ENCODE measurements at places on chromosomes 11 and 22. TPM values are rescaled to one million over a fixed set of nuclear protein-coding genes. Genes with fewer than 3 reads are reported as not detected.

NPTXR gene
- 0.61 TPM for polyA plus RNA-seq

GRCh38 chr11:86192519-86193257 is 51.9 kb upstream of the EED start:
- peak overlapping the region; percentile 9 for H3K27ac ChIP-seq
- peaks cover 11% of the 10 kb centered on the region for H3K4me1 ChIP-seq
- peak overlapping the region; percentile 39 for H3K4me3 ChIP-seq
- no peaks in the 10 kb centered on the region for H3K36me3 ChIP-seq
- H3K27me3 ChIP-seq, result no peaks in the 10 kb centered on the region
- DNase-seq, result no peak

GLYAT gene
- polyA plus RNA-seq, result not detected

DNA sequence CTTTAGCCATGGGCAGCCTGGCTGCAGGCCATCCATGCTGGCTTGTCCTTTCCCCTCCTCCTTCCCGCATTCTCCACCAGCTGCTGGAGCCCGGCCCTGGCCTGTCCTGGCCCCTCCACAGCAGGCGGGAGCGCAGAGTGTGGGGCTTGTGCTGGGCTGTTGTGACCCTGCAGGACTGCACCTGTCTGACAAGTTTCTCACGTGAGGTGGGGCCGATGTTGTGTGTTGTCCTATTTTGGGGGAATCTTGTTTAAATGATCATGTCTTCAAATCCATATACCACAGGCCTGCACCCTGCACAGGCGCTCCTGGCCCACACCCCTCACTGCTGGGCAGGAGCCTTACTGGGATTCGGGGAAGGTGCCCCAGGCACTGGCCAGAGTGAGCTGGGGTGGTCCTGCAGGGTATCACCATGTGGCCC is 30.4 kb downstream of the TBC1D22A start:
- no peak for DNase-seq
- H3K27me3 ChIP-seq, result no peaks in the 10 kb centered on the region
- H3K36me3 ChIP-seq, result peaks cover 43% of the 10 kb centered on the region
- H3K4me1 ChIP-seq, result peaks cover 51% of the 10 kb centered on the region
- peak overlapping the region; percentile 87 for H3K27ac ChIP-seq
- H3K4me3 ChIP-seq, result no peak overlapping the region

DNA sequence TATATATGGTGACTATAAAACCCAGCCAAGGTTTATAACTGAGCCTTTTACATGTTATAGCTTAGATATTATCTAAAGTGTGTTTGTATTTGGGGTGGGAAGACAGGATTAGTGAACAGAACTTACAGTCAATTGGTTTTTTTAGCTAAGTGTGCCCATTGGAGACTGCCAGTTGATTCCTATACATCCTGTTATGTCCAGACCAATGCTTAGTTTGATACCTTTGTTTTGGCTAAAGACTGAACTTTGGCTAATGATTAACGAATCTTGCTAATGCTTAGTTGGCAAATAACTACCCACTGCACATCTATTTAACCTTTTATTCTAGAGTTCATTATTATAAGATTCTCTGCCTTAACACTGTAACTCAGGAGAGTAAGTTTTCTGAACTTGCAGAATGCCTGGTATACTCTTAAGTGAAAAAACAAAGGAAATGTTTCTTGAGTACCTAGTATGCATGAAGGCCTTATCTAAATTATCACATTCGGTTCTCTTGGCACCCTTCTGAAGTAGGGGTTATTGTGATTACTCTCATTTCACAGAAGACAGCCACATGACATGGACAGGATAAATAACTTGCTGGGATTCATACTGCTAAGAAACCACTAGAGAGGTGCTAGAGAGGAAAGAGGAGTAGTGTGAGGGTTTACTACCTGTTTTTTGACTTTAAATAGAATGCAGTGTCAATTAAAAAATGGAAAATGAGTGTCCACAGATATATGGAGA is 54.0 kb downstream of the KREMEN1 start:
- no peak for DNase-seq
- H3K4me3 ChIP-seq, result no peak overlapping the region
- no peaks in the 10 kb centered on the region for H3K36me3 ChIP-seq
- H3K27ac ChIP-seq, result no peak overlapping the region
- no peaks in the 10 kb centered on the region for H3K27me3 ChIP-seq

BSX gene
- not detected for polyA plus RNA-seq

- H3K27ac ChIP-seq, result no peak overlapping the region
- H3K36me3 ChIP-seq, result no peaks in the 10 kb centered on the region
- no peaks in the 10 kb centered on the region for H3K4me1 ChIP-seq
- H3K4me3 ChIP-seq, result no peak overlapping the region
- no peak for DNase-seq
Observed at GRCh38 chr11:62295504-62295903, 3.4 kb downstream of the SCGB1D4 start.

DNA sequence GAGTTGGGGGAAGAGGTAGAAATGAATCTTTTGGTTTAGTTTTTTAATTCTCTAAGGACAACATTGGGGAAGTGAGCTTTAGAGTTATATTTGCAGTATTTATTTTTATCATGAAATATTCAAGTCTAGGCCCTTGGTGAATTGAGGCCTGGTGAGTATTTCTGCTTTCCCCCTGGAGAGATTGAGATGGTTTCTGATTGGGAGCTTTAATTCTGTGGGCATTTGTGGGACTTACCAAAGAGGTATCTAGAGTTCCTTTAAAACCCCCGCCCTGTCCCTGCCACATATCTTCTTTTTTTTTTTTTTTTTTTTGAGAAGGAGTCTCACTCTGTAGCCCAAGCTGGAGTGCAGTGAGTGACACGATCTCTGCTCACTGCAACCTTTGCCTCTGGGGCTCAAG is 9.6 kb downstream of the ACO2 start:
- no peaks in the 10 kb centered on the region for H3K27me3 ChIP-seq
- no peaks in the 10 kb centered on the region for H3K36me3 ChIP-seq
- DNase-seq, result no peak
- no peak overlapping the region for H3K27ac ChIP-seq

GRCh38 chr11:2673871-2674471 is 25.8 kb downstream of the KCNQ1OT1 start:
- H3K27me3 ChIP-seq, result no peaks in the 10 kb centered on the region
- H3K4me3 ChIP-seq, result no peak overlapping the region
- no peak overlapping the region for H3K27ac ChIP-seq
- DNase-seq, result no peak
- no peaks in the 10 kb centered on the region for H3K36me3 ChIP-seq

GRCh38 chr11:4066910-4067309 is 27.7 kb upstream of the RRM1 start:
- no peak for DNase-seq
- H3K4me1 ChIP-seq, result peaks cover 68% of the 10 kb centered on the region
- peaks cover 5% of the 10 kb centered on the region for H3K36me3 ChIP-seq
- H3K27me3 ChIP-seq, result no peaks in the 10 kb centered on the region

DNA sequence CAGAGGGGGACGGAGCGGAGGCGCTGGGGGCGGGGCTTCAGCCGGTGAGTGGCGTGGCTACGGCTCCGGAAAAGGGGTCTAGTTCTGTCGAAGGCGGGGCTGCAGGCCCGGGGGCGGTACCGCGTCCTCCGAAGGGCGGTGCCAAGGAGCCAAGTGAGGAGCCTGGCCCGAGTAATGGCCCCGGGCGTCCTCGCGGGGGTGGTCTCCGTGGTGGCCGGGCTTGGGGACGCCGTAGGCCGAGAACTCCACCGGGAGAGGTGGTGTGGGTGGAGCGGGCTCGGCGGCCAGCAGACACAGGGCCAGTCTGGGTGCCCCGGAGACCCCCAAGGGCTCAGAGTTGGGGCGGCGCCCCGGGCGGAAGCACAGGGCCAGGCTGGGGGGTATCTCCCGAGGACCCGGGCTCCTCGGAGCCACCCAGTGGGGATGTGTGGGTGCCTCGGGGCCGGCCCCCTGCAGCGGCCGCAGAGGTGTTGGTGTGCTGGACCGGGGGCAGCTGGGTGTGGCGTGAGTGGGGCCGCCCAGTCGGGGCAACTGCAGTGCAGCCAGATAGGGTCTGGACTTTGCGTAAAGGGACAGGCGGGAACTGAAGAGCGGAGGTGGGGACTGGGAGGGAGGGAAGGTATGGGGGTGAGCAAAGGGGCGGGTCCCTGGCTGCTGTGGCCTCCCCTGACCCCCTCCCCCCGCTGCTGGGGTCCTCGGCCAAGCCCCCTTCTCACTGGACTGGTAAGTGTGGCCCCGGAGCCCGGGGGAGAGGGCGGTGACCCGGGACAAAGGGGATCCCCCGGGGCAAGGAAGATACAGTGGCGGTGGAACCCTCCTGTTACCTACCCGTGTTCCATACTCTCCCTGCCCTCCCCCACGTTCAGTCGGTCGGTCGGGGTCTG is 838 bp downstream of the FKBP2 start:
- H3K4me1 ChIP-seq, result peaks cover 39% of the 10 kb centered on the region
- DNase-seq, result no peak
- peaks cover 7% of the 10 kb centered on the region for H3K36me3 ChIP-seq
- H3K4me3 ChIP-seq, result peak overlapping the region; percentile 67
- no peaks in the 10 kb centered on the region for H3K27me3 ChIP-seq

GRCh38 chr11:93775289-93775688 is 8.8 kb upstream of the MED17 start:
- no peak for DNase-seq
- no peaks in the 10 kb centered on the region for H3K4me1 ChIP-seq
- no peaks in the 10 kb centered on the region for H3K36me3 ChIP-seq

GRCh38 chr11:117489999-117490679 is 162.5 kb downstream of the CEP164 start:
- no peaks in the 10 kb centered on the region for H3K27me3 ChIP-seq
- no peak overlapping the region for H3K4me3 ChIP-seq
- no peak overlapping the region for H3K27ac ChIP-seq
- no peaks in the 10 kb centered on the region for H3K36me3 ChIP-seq
- no peaks in the 10 kb centered on the region for H3K4me1 ChIP-seq
- DNase-seq, result no peak

DNA sequence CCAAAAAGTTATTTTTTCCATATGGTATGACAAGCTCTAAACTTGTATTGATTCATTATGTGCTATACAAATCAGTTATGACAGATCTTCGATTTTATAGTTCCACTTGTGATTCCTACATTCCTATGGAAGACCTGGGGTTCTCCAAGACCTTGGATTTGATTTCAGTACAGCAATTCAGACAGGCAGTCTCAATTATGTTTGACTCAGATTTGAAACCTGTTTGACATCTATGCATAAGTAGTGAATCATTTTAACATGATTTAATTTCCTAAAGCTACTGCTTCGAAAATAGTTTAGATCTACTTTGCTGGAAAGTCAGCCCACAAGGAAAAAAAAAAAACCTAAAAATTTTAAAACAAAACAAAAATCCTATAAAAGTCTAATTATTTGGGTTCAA is 820.4 kb downstream of the LUZP2 start:
- DNase-seq, result no peak
- H3K27ac ChIP-seq, result no peak overlapping the region
- no peak overlapping the region for H3K4me3 ChIP-seq
- H3K27me3 ChIP-seq, result no peaks in the 10 kb centered on the region
- no peaks in the 10 kb centered on the region for H3K36me3 ChIP-seq
- no peaks in the 10 kb centered on the region for H3K4me1 ChIP-seq

GRIK4 gene
- polyA plus RNA-seq, result not detected

GRCh38 chr11:21307874-21308273 is 638.5 kb downstream of the NELL1 start:
- H3K27me3 ChIP-seq, result no peaks in the 10 kb centered on the region
- DNase-seq, result no peak
- H3K27ac ChIP-seq, result no peak overlapping the region
- no peak overlapping the region for H3K4me3 ChIP-seq

DNA sequence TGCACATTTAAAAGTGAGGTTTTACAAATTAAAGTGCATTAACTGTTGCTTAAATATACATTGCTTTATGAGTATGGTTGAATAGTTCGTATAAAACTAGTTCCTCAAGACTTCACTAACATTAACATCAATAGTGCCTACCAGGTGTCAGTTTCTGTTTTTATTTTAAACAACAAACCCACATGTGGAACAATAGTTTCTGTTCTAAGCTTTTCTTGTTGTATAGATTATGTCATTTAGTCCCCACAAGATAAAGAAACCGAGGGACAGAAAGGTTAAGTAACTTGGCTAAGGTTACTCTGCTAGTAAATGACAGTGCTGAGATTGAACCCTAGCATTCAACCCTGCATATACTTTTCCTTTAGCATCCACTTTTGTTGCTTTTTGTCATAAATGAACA is 41.4 kb upstream of the ST14 start:
- H3K36me3 ChIP-seq, result no peaks in the 10 kb centered on the region
- H3K27ac ChIP-seq, result no peak overlapping the region

GRCh38 chr11:66443602-66444001 is 5.0 kb upstream of the MRPL11 start:
- no peak overlapping the region for H3K4me3 ChIP-seq
- no peaks in the 10 kb centered on the region for H3K36me3 ChIP-seq
- no peaks in the 10 kb centered on the region for H3K4me1 ChIP-seq
- H3K27ac ChIP-seq, result no peak overlapping the region
- no peak for DNase-seq
- H3K27me3 ChIP-seq, result no peaks in the 10 kb centered on the region

DNA sequence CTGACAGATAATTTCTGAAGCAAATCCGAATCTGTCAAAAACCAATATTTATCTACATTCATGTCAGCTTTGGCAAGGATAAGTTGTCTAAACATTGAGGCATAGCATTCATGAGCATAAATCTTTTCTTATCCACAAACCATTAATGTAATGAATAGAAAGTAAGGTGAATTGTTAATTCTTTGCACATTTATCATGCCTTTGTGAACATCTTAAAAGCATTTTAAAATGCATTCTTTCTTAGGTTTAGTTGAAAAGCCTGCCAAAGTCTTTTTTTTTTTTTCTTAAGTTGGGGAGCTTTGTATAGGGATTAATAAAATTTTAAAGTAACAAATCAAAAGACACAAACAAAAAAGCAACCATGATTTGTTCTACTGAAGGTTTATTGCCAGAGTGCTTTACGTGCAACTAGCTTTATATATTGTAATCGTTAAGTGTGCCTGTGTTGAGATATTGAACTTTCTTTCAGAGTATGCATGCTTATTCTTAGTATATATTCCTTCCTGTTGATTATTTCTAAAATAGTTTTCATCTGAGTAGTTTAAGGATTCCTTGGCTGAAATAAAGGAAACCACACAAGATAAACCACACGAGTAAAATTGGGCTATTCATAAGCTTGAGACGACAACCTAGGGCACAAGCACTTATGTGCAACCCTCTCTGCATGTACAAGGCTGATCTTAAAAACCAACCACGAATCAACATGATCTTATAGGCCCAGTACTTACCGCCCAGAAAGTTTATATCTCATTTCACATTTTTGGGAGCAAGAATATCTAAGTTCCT is 1110.9 kb upstream of the CNTN5 start:
- H3K27ac ChIP-seq, result no peak overlapping the region
- no peak for DNase-seq
- no peaks in the 10 kb centered on the region for H3K36me3 ChIP-seq

SNX32 gene
- polyA plus RNA-seq, result 0.68 TPM

ANO1 gene
- not detected for polyA plus RNA-seq

GRCh38 chr11:67248653-67249052 is 17.6 kb upstream of the GRK2 start:
- DNase-seq, result no peak
- no peak overlapping the region for H3K4me3 ChIP-seq
- H3K36me3 ChIP-seq, result peaks cover 94% of the 10 kb centered on the region
- H3K4me1 ChIP-seq, result peaks cover 23% of the 10 kb centered on the region
- H3K27ac ChIP-seq, result no peak overlapping the region
- H3K27me3 ChIP-seq, result no peaks in the 10 kb centered on the region

Data from CD4-positive, alpha-beta memory T cell (primary cell).